Sigmoid colon (tissue), 7 donors: ENCODE measurements at places on chromosomes 7 and 10. TPM values are rescaled to one million over a fixed set of nuclear protein-coding genes. Genes with fewer than 3 reads are reported as not detected.

- DNase-seq = no peak
These were observed 1.5 kb upstream of the FAM53B start for GRCh38 chr10:124745673-124746072.

GRCh38 chr10:77836299-77836820 lies 90.2 kb downstream of the DLG5 start:
- no peak for DNase-seq

- no peak for DNase-seq
These were observed 22.9 kb upstream of the GRB10 start for GRCh38 chr7:50805447-50806125.

DNA sequence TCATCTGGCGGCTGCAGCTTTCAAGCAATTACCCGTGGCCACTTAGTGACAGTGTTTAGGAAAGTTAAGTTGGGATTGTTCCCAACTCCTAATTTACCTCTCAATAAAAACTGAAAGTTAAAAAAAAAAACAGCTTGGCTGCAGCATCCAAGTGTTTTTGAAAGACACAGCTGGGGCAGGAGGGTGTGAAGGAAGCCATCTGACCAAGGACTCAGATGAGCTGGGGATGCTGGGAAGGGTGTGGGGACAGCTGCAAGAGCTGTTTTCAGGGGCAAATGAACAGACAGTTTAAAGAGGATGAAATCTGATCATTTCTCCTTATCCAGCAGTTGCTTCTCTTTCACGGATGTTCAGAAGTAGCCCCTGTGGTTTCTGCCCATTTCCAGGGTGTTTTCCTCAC lies 129.2 kb upstream of the CDCA7L start:
- DNase-seq = no peak

GRCh38 chr10:132904181-132904813 lies 38.1 kb downstream of the CFAP46 start:
- DNase-seq = peak; percentile 49

DNA sequence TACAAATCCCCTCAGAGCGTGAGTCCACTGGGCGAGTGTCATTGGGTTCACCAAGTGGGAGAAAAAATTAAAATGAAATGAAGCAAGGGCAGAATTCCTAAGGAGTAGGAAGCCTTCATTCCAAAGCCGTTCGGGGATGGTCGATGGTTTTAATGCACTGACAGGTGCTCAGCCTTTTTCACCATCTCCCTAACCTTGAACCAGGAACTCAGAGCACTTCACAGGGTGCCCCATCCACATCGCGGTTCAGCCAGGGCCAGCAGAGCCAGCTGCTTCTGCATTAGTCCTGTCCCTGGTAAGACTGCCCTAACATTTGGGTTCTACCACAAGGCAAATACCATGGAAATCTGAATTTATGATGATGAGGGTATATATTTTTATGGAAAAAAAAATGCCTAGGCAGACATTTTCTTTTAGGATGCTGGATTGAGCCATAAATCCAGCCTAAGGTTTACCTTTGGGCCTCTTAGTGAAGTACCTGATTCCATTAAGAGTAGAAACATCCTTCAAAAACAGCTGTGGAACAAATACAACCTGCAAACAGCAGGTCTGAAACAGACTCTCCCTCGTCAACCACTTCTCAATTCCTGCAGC lies 203.5 kb upstream of the RNF32 start:
- no peak for DNase-seq

The LAMB4 gene
- total RNA-seq = not detected

The NKX6-2 gene
- total RNA-seq = not detected
